D721Med (cell line): ENCODE measurements at places on chromosomes 2 and 18.

GRCh38 chr2:65377556-65378192 lies 54.7 kb downstream of the SPRED2 start:
- DNase-seq: no peak

DNA sequence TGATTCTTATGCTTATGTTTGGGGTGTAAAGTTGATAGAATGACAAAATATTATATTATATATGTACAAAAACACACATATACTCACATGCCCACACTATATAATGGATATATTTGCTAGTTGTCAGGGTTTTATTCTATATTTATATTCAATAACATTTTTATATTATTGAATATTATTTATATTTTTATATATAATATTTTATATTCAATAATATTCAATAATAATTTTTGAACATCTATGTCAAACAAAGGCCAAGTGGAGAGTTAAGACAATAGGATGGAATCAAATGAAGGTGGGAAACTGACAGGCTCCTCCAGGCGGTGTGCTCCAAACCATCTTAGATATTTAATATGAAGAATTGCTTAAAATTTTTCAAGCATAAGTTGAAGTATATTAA lies 213.2 kb downstream of the MYT1L start:
- DNase-seq: no peak

- no peak for DNase-seq
Measured at GRCh38 chr2:6872394-6872793, 5.2 kb upstream of the RSAD2 start.

DNA sequence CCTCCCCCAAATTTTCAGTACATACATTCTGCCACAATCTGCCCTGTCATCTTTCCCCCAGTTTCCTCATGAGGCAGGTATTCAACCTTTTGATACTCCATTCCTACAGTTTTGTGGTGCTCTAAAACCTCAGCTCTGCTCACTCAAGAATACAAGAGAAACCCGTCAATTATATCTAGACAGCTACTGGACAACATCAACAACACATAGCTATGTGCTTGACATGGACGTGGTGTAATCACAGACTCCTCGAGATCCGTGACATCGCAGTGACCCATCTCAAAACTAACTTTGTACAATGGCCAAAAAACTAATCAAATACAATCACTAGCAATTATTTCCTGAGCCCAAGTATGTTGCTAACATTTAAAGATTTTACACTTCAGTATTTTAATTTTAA lies 23.6 kb downstream of the WDSUB1 start:
- no peak for DNase-seq

DNA sequence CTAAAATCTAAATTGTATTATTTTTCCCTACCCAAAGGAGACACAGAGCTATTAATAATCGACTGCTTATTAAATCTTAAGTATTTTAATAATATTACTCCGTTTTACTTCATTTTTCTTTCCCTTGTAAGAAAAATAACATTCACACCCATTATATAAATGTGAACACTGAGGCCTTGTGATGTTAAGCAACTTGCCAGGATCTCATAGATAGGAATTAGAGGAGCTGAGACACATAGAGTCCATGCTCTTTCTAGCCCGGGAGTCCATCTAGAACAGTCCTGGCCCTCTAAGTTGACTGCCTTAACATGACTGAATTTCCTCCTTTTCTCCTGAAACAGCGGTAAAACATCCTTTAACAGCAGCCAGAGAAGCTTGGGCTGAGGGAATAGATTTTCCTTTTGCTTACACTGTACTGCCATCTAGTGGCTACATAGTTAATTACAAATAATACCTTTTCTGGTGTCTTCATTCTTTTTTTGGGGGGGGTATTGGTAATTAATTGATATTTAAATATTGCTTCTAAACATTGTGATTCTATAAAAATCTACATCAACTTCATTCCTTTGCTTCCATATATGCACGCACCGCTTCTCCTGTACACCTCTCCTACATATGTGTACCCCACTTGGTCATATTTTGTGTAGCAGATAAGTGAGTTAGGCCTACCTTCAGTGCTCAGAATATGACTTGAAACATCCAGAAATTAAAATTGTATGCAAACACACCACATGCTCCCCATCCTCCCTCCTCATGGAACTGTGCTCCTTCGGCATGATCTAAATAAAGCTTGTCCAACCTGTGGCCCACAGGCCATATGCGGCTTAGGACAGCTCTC lies 125.8 kb upstream of the HNMT start:
- peak; percentile 22 for DNase-seq

DNA sequence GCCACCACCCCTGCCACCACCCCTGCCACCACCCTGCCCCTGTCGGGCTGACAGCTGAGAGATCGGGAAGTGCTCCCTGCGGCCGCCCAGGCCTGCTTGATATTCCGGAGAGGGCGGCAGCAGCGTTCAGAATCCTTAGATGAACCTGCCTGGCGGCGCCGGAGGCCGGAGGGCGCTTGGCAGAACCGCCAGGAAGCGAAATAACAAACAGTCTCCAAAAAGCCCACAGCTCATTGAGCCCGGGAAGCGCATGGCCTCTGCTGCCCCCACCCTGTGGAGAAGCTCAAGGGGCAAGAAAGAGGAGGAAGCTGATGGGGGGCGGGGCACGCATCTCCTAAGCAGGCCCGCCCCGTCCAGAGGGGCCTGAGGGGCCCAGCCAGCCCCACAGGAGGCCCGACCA lies 92.2 kb upstream of the MBOAT2 start:
- no peak for DNase-seq

GRCh38 chr2:219641390-219642068 lies 14.1 kb downstream of the SLC4A3 start:
- no peak for DNase-seq

DNA sequence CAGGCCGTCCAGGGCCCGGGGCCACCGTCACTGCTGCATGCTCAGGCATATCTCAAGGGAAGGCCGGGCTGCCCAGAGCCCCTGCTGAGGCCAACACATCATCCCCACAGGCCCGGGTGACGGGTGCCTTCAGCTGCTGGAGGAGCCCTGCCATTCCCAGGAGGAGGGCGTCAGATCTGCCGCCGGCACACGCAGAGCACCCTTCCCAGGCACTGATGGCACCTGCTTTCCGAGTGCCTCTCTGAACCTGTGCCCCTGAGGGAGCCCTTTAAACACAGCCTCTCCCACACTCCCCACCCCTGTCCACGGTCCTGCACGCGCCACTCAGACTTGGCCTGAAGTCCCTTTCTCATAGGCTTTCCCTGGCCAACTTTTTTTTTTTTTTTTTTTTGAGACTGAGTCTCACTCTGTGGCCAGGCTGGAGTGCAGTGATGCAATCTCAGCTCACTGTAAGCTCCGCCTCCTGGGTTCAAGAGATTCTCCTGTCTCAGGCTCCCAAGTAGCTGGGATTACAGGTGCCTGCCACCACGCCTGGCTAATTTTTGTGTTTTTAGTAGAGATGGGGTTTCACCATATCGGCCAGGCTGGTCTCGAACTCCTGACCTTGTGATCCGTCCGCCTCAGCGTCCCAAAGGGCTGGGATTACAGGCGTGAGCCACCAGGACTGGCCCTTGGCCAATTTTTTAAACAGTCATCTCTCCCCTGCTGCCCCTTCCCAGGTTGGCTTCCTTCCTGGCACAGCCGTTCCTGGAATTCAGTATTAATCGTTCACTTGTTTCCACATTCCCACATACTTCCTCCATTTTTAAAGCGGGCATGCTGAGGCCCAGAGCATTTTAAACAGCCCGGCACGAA lies 211.7 kb downstream of the NDUFA10 start:
- no peak for DNase-seq

DNA sequence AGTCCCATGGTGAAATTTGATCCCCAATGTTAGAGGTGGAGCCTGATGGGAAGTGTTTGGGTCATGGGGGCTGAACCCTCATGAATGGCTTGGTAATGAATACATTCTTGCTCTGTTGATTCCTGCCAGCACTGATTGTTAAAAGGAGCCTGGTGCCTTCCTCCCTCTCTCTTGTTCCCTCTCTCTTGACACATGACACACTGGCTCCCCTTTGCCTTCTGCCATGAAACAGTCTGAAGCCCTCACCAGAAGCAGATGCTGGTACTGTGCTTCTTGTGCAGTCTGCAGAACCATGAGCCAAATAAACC lies 30.6 kb upstream of the EPC2 start:
- DNase-seq: no peak
